ENCODE measurements at places on chromosomes 13 and 19. TPM values are rescaled to one million over a fixed set of nuclear protein-coding genes. Genes with fewer than 3 reads are reported as not detected.

- DNase-seq = no peak
Observed at GRCh38 chr13:49220856-49221589, 885 bp downstream of the MLNR start.

- no peak for DNase-seq
Observed at GRCh38 chr13:48222358-48223301, 10.4 kb upstream of the ITM2B start.

- DNase-seq = no peak
Observed at GRCh38 chr19:52237197-52237596, 32.2 kb upstream of the ZNF766 start.

FGF22 gene
- 0.73 TPM for polyA plus RNA-seq

DNA sequence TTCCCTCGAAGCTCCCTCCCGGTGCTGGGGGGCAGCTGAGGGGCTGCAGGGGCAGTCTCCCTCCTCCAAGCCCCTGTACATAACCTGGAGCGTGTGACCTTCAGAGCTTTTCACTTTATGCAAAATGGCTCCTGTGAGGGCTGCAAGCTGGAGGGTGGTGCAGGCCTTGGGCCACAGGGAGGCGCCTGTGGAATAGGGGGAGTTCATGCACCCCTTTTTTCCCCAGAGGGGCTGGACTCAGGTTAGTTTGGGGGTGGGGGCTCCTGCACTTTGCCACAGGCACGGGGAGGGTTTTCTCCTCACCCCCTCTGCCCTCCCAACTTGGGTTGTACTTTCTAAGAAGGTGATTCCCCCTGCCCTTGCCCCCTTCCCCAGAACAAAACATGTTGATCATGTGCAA, 6.6 kb upstream of the PRR19 start:
- no peak for DNase-seq

GRCh38 chr19:42532891-42533290, 4.6 kb upstream of the CEACAM1 start:
- DNase-seq = no peak

TYROBP gene
- 12.6 TPM for polyA plus RNA-seq

AMER2 gene
- polyA plus RNA-seq = 0.22 TPM

DNA sequence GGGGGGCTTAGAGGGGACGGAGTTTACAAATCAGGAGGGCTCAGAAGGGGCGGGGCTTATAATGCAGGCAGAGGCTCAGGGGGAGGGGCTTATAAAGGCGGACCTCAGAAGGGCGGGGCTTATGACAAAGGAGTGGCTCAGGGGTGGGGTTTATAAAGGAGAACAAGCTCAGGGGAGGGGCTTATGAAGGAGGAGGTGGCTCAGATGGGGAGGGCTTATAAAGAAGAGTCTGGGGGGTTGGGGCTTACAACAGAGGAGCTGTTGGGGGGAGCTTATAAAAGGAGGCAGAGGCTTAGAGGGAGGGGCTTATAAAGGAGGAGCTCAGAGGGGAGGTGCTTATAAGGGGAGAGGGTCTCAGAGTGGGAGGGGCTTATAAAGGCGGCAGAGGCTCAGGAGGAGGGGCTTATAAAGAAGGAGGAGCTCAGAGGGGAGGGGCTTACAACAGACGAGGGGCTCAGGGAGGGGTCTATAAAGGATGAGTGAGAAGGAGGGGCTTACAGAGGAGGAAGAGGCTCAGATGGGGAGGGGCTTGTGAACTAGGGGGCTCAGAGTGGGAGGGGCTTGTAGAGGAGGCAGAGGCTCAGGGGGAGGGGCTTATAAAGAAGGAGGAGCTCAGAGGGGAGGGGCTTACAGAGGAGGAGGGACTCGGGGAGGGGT, 1.0 kb downstream of the SMIM24 start:
- DNase-seq = no peak

GRCh38 chr13:98155475-98156109, 12.7 kb downstream of the FARP1 start:
- DNase-seq = no peak

DNA sequence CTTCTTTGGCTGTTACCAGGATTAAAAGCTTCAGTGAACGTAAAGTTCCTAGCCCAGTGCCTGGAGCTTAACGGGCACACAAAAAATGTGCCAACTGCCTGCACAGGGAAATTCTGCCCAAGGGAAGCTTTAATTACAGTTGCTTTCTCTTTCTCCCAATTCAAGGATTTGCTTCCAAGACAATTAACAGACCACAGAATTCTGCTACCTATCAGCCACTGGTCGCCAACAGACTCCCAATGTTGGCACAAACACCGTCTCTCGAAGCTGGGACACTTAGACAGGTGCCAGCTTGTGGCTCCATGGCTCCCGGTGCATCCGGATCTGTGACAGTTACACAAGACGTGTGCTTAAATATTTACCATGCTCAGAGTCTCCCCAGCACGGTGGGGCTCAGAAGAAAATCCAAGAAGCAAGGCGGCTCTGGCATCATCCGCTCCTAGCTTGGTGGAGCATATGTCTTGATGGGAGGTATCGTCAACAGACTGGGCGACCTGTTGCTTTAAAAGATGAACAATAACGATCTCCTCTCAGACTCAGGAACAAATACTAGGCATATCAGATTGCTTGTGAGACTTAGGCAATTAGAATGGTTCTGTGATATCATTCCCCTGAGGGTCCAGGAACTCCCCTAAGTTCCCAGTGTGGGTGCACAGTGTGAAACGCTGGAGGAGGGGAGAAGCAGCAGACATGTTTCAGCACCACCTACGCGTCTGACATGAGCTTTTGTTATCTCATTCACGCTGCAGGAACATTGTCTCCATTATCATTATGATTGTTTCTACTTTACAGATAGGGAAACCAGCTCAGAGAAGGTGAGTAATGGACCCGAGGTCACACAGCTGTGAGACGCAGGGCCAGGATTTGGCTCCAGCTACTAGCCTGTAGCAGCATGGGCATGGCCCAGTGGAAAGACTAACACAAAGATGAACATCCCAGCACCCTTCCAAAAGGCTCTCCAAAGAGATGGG, 61.6 kb downstream of the ALOX5AP start:
- DNase-seq = no peak
